ENCODE measurements at places on chromosomes 5 and 9.

GRCh38 chr9:6183227-6183551 lies 32.4 kb upstream of the IL33 start:
- DNase-seq: no peak

GRCh38 chr5:41368158-41368557 lies 142.2 kb downstream of the PLCXD3 start:
- DNase-seq: no peak

GRCh38 chr5:56640763-56641406 lies 174.5 kb upstream of the MAP3K1 start:
- DNase-seq: no peak

DNA sequence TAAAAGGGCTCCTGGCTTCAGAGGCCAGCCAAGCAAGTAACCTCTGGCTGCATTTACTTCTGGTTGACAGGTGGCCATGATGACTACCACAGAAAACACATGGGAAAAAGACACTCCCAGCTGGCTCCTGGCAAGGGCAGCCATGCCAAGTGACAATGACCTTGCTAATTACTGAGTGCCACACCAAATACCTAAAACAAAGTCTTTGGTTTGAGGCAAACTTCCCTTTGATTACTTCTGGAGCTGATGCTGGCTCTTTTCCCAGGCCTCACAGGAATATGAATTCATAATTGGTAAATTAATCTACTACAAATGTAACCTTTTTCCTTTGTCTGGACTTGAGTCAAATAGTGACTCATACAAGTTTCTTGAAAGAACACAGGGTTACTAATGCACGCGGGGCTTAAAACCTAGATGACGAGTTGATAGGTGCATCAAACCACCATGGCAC lies 61.0 kb downstream of the LPAR1 start:
- DNase-seq: peak; percentile 88

GRCh38 chr5:157271740-157272271 lies 5.9 kb downstream of the CYFIP2 start:
- no peak for DNase-seq

- peak; percentile 10 for DNase-seq
Observed at GRCh38 chr5:43694027-43694426, 91.0 kb downstream of the NNT start.

- peak; percentile 28 for DNase-seq
Observed at GRCh38 chr5:9691261-9691660, 61.1 kb upstream of the TAS2R1 start.

- DNase-seq: no peak
Observed at GRCh38 chr5:55445791-55446190, 89.0 kb downstream of the PLPP1 start.

GRCh38 chr5:94111209-94112004 lies 370.0 kb upstream of the POU5F2 start:
- DNase-seq: peak; percentile 98

- DNase-seq: no peak
Observed at GRCh38 chr5:151086905-151087360, 6.1 kb upstream of the TNIP1 start.

- DNase-seq: no peak
Observed at GRCh38 chr9:136318111-136318775, 9.1 kb upstream of the GPSM1 start.

GRCh38 chr5:31300501-31300900 lies 107.0 kb downstream of the CDH6 start:
- peak; percentile 6 for DNase-seq

DNA sequence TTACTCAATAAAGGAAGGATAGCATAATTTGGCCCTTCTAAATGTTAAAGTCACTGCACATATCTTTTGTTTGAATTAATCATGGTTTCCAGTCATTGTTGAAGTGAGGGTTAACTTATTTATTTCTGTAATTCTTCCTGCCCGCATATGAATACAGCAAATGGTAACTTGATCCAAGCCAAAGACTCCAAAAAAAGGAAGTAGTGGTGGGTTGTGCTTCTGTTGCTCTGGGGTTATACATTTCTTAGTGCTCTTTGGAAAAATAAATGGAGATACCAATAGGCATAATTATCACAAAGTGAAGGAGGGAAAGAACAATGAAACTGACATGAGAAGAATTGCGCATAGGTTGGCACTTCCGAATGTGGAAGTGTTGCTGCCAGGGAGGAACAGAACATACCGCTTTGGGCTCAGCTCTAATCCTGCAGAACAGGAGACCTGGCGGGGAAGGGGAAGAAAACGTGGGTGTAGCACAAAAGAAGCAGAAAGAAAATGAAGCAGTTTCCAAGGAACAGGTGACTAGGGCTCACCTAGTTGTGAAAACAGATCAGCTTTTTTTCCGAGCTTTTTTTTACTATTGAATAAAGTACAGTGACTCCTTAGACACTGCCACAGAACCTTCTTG lies 69.7 kb upstream of the TAF11L2 start:
- DNase-seq: no peak

- DNase-seq: no peak
Observed at GRCh38 chr5:151214614-151215545, 9.0 kb downstream of the CCDC69 start.

DNA sequence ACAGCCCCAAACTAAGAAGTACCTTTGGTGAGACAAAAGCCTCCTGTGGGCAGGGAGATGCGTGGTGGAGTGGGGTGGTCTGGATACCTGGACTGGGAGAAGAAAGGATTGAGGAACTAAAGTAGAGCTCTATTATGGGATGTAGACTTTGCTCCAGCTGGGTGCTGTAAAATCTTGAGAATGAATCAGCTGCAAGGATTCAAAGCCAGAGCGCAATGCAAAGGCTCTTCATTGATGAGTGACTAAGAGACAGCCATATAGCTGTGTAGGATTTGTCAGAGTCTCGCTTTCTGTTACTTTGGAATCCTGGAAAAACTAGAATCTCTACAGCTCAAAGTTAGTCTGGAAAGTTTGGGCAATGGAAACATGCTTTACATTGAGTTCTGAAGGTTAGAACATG lies 159.9 kb downstream of the TAF11L14 start:
- DNase-seq: no peak

GRCh38 chr5:126143622-126144021 lies 279.6 kb upstream of the GRAMD2B start:
- no peak for DNase-seq

DNA sequence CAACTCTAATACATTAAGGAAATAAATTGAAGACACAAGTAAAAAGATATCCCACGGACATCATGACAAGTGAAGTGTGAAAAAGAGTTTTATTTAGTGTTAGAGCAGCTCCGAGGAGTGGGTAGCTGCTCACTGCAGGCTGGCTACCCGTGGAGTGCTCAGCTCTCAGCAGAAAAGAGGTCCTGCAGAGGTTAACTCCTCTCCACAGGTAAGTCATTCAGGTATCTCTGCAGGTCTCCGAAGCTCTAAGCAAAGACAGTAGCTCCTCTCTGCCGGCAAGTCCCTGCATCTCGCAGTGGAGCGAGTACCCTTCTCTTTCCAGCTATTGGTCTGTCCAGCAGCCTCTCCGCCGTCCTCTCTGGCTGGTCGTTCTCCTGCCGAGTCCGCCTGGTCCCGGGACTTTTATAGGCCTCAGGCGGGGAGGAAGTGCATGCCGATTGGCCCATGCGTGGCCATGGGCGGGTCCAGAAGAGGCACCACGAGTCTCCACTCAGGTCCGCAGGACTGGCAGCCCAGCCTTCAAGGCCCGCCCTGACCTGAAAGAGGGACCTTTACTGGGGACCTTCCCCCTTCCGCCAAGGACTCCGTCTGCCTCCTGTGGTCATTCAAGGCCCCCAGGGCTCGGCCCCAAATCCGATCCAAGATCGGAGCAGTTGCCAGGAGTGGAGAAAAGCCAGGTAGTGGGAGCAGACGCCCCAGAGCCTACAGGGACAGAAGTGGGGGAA lies 29.9 kb downstream of the BTNL9 start:
- no peak for DNase-seq

DNA sequence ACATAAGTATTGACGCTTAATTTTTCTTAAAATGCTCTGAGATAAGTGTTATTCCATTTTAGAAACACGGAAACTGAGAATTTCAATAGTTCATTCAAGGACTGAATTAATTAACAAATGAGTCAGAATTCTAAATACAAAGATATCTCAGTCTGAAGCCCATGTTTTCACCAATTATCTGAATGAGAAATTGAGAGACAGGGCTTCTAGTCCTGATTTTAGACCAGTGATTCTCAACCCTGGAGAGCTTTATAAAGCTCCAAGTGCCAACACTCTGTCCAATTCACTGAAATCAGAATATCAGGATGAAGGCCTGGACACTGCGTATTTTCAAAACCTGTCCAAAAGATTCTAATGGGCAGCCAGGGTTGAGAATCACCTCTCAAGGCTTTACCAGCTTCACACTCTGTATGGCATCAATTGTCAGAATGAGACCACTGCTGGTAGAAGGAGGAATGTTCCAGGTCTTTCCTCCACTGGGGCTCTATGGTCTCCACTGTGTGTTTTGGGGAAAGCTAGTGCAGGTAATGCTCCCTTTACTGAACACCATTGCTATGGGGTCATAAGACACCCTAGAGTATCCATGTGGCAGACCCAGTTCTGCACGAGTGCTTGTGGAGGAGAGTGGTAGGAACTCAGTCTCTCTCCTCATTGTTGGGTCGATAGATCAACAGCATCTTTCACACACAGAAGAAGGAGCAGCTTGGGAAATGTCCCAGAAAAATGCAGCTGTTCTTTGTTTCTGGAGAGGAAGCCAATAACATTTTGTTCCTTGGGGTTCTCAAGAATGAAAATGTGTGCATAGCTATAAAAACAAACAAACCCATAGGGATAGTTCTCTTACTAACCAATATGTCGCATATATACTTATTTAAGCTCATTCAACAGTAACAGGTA lies 99.7 kb upstream of the OSMR start:
- DNase-seq: no peak

DNA sequence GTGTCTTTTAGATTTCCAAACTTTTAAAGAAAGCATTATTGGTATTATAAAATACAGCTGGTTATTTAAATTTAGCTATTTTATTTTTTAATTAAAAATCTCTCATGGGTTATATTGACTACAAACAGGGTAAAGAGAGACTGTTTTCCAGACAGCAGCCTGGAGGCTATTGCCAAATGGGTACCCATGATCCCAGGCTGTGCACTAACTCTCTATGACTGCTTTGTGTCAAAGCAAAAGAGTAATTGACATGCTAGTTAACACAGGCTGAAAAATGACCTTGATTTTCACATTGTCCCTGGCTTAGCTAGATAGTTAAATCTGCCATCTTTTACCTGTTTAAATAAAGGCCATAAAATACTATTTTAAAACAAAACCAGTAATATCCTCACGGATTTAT lies 589.7 kb downstream of the ANXA1 start:
- DNase-seq: no peak

GRCh38 chr9:1539216-1539615 lies 475.9 kb upstream of the SMARCA2 start:
- no peak for DNase-seq

DNA sequence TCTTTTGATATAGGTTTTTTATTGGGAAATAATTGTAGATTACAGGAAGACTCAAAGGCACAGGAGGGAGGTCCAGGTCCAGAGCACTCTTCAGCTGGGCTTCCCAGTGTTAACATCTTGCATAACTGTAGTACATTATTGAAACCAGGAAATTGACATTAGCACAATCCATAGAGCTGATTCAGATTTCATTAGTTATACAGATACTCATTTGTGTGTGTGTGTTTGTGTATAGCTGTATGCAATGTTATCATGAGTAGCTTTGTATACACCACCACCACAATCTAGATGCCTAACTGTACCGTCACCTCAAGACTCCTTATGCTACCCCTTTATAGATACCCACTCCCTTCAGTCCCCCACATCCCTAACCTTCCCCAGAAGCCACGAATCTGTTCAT lies 47.9 kb downstream of the SLC36A1 start:
- peak; percentile 25 for DNase-seq

GRCh38 chr5:122259995-122260394 lies 52.0 kb upstream of the SNCAIP start:
- peak; percentile 91 for DNase-seq

DNA sequence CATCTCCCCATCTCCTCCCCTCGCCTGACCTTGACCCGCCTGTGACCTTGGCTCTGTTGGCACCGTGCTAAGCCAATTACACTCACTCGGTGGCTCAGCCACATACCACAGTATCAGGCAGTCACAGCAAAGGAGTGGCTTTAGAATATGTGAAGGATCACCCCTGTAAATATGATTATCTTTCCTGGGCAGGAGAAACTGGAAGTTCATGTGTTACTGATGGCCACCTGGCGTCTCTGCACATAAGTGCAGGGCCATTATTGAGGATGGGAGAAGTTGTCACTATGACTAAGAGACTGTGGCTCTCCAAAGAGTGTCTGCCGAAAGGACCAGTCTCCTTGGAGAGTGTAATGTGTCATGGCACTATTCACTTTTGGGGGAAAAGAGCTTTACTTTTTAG lies 116.9 kb upstream of the S1PR3 start:
- no peak for DNase-seq

GRCh38 chr9:110710420-110710819 lies 41.8 kb downstream of the MUSK start:
- no peak for DNase-seq

DNA sequence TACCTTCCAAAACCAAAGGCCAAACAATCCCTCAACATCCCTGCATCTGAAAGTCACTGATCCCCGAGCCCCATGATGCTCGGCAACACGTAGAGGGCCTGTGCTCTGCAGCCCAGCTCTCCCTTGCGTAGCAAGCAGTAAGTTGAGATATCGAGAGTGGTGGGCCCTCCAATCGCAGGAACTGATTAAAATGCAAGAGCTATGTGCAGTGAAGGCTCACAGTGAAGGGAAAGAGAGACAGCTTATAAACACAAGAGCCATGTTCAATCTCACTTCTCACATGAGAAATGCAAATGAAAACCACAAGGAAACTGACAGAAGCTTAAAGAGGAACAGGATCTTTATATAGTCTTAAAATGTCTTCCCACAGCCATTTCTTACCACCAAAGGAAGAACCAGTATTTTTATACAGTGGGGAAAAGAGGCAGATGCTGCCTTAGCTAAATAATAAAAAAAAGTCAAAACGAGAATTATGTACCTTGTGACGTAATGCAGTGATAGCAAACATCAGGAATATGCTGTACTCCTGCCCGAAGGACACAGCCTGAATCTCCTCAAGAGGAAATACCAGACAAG lies 24.6 kb downstream of the TTF1 start:
- DNase-seq: no peak

GRCh38 chr9:36431078-36431477 lies 31.0 kb upstream of the RNF38 start:
- no peak for DNase-seq

- no peak for DNase-seq
Observed at GRCh38 chr5:172637740-172638139, 3.3 kb upstream of the NEURL1B start.

DNA sequence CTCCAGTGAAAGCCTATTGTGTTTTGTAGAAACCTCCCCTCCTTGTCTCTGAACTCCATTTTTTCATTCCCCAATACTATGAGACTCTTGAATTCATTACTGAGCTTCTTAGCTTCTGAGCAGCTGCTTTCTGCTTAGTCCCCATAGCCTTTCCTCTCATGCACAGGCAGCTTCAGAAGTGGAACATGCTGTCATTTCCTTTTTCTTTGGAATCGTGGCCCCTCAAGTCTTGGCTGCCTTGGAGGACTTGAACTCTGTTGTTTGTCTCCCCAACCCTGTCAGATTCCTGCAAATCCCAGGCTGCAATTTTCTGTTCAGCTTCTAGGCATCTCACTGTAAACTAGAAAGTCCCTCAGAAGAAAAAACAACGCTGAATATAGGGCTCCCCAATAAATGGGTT lies 268.5 kb downstream of the ARRDC3 start:
- DNase-seq: no peak

- peak; percentile 72 for DNase-seq
Observed at GRCh38 chr9:134055981-134056461, 11.8 kb downstream of the BRD3 start.

GRCh38 chr9:24051587-24051986 lies 225.5 kb upstream of the ELAVL2 start:
- DNase-seq: no peak

GRCh38 chr9:88230612-88231011 lies 92.3 kb upstream of the SPATA31C2 start:
- DNase-seq: peak; percentile 10

All from foreskin fibroblast (primary cell).